NCI-H2081 (cell line): ENCODE measurements at places on chromosomes 2 and 18.

GRCh38 chr2:174121175-174121574 is 127.2 kb downstream of the OLA1 start:
- DNase-seq: peak; percentile 97

GRCh38 chr2:216606551-216607276 is 26.5 kb upstream of the IGFBP2 start:
- DNase-seq: peak; percentile 86

GRCh38 chr2:36565712-36566111 is 32.3 kb downstream of the FEZ2 start:
- DNase-seq: no peak

DNA sequence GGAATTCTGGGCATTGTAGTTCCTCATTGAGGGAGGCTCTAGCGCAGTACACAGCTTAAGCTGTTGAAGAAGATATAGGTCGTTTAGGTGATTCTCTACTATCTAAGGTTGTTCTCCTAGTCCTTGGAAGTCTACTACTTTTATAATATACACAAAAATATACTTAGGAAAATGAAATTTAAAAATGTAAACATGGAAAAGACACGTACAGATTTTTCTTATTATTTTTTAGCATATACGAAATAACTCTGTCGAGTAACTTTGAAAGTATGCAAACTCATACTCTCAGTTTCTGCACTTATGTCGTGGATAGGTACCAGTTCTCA is 272 bp upstream of the FASTKD1 start:
- DNase-seq: no peak

GRCh38 chr18:26383454-26384270 is 157.4 kb downstream of the TAF4B start:
- peak; percentile 39 for DNase-seq

GRCh38 chr2:25808006-25808383 is 70.3 kb downstream of the ASXL2 start:
- DNase-seq: no peak

DNA sequence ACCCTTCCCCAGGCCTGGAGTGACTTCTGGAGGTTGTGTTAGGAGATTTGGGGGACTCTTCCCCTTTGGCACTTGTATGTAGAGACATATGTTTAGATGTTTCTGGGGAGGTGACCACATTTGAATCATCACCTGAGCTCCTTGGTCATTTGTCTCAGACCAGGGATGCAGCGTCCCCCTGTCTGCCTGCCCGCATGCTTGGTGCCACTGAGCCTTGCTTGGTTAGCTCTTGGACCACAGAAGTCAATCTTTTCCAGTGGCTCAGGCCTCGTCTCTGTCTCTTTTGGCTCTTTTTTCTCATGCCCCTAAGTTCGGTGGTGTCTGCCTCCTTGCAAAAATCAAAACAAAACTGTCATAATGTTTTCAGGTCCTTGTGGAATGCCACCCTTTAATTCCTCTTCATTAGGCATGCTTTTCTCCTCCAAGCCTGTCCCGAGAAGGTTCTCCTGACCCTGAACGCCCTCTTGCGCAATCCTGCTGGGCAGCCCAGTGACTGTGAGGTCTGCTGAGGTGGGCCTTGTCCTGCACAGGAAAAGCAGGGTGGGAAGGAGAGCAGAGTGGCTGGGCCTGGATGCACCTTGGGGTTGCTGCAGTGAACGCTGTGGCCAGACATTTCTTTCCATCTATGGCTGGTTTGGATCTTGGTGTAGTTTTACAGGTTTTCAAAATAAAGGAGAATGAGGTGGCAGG is 24.9 kb downstream of the GLI2 start:
- DNase-seq: no peak

GRCh38 chr18:77360315-77361190 is 110.9 kb downstream of the GALR1 start:
- no peak for DNase-seq

GRCh38 chr2:45237850-45238542 is 228.7 kb upstream of the SIX2 start:
- DNase-seq: peak; percentile 13

GRCh38 chr18:21636769-21637168 is 24.7 kb downstream of the SNRPD1 start:
- no peak for DNase-seq

DNA sequence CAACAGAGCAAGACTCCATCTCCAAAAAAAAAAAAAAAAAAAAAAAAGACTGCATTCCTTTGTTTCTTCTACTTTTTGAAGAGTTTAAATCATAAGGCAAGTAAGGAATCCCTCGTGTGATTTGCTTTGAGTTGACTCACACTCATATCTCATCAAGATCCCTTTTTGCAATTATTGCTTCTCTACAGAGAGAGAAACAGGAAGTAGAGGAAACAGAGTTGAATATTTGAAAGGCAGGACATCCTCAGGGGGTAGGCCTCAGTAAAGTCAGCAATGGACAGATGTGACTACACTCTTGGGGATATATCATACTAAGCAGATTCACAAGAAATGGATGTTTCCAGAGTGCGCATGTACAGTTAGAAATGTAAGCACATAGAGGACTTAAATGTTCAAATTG is 11.2 kb upstream of the EFR3B start:
- DNase-seq: no peak

- no peak for DNase-seq
Measured at GRCh38 chr2:193988784-193989183, 1668.2 kb upstream of the SLC39A10 start.

GRCh38 chr2:141523199-141523598 is 607.6 kb downstream of the LRP1B start:
- DNase-seq: no peak

GRCh38 chr2:174787487-174788205 is 23.4 kb upstream of the CHRNA1 start:
- no peak for DNase-seq

GRCh38 chr2:43314299-43314927 is 88.0 kb upstream of the ZFP36L2 start:
- DNase-seq: no peak

- DNase-seq: no peak
Measured at GRCh38 chr2:84126530-84126929, 332.6 kb downstream of the SUCLG1 start.

- DNase-seq: no peak
Measured at GRCh38 chr2:211664321-211664720, 874.3 kb downstream of the ERBB4 start.

GRCh38 chr18:22998344-22998743 is 65.2 kb downstream of the RBBP8 start:
- no peak for DNase-seq

DNA sequence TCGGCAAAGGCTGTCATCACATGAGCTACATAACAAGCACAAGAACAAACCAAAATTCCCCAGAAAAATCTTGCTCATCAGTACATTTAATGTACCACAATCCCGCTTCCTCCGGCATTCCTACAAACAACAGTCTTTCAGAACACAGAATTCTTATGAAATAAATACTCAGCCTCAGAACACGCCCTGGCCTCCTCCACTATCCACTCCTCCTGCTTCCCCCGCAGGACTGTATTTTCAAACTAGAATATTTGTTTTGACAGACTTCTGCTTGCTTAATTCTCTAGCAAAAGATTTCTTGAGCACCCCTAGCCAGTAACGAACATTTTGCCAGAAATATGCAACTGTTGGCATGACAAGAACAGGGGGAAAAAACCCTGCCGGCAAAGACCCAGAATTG is 131.2 kb downstream of the THADA start:
- DNase-seq: no peak

GRCh38 chr2:134142903-134143302 is 111.0 kb upstream of the MGAT5 start:
- no peak for DNase-seq

DNA sequence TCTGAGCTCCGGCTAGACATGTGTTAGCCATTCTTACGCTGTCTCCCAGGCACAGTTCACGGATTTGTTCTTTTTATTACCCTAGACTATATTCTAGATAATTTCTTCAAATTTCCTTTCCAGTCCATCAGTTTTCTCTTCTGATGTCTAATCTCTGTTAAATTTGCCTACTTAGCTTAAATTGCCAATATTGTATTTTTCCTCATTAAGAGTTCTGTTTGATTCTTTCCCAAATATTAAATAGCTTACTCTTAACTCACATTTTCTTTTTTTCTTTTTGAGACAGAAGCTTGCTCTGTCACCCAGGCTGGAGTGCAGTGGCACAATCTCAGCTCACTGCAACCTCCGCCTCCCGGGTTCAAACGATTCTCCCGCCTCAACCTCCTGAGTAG is 21.2 kb downstream of the CROCC2 start:
- DNase-seq: no peak

GRCh38 chr18:48943736-48944527 is 6.8 kb downstream of the SMAD7 start:
- DNase-seq: no peak

- peak; percentile 57 for DNase-seq
Measured at GRCh38 chr2:190069936-190070696, 7.6 kb upstream of the MSTN start.

GRCh38 chr2:118661179-118661578 is 186.3 kb downstream of the EN1 start:
- no peak for DNase-seq

DNA sequence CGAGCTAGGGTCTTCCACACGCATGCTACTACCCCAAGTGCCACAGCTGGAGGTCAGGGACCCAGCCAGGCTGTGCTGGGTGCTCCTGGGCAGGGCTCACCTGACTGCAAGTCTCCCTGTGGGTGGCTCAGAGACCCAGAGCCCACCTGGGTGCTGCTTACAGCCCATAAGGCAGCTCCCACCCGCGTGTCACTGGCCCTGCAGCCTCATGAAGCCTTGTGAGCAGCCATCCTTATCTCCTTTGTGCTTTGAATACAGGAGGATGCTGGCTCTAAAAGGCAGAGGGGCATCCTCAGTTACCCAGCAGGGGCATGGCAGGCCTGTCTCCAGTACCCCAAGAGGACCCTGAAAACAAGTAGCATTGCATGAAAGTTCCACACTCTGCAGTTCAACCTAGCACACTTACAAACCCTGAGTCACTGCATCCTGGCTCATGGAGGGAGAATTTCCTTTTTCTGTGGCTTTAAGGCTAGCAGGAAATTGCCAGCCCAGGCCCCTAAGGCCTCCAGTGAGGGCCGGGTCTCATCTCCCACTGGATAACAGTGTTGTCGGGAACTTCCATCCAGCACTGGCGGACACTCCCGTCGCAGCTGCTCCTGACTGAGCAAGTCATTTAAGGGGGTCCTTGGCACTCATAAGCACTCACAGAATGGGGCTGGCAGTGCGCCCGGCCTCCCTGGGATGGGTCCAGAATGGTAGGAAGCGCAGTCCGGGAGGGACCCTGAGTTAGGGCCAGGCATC is 137.1 kb downstream of the RPIA start:
- DNase-seq: peak; percentile 56

DNA sequence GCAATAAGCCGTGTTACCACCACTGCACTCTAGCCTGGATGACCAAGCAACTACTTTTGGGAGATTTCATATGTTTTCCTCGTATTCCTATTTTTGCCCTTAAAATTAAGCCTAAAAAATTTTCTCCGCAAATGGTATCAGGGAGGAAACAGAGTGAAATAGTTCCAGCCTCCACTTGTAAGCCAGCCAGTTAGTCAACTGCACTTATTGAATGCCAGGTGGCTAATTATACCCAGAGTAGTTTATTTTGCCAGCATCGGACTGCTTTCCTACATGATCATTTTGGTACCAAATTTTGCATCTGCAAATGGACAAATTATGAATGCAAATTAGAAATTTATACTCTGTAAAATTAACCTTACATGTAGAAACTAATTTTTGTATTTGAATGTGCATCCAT is 90.2 kb upstream of the ARHGAP28 start:
- DNase-seq: peak; percentile 3

- peak; percentile 19 for DNase-seq
Measured at GRCh38 chr2:69217333-69218080, 169.5 kb downstream of the GFPT1 start.

DNA sequence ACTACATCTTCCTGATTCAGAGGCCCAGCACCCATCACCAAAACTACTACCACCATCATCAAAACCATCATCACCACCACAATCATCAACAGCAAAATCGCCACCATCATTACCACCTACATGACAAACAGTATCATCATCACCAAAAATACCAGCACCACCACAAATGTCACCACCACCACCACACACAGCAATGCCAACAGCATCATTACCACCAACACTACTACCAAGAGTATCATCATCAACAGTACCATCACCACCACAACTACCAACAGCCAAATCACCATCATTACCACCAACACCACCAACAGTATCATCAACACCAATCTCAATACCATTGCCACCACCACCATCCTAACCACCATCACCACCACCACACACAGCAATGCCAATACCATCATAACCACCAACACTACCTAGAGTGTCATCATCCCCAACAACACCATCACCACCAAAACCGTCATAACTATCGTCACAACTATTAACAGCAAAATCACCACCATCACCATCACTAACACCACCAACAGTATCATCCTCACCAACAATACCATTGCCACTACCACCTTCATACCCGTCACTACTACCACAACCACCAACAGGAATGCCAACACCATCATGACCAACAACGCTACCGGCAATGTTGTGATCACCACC is 64.6 kb upstream of the TEX51 start:
- no peak for DNase-seq
